ENCODE measurements at places on chromosomes 11 and 22.

- no peak for DNase-seq
These were observed 23.6 kb upstream of the CACNG2 start for GRCh38 chr22:36727110-36727509.

DNA sequence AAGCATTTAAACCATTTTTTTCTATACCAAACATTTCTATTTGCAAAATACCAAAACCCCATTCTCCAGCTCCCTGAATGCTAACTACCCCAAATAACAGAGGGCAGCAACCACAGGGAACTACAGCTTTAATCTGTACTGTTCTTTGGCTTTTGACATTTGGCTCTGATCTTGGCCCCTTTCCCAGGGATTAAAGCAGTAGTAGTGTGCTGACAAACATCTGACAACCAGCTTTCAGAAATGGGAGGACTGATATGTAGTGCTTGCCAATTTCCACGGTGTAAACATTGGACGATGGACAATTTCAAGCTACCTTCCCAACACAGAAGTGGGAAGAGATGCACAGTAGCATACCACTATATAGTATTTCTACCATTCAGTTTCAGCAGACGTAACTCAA lies 88.4 kb upstream of the TEAD1 start:
- DNase-seq, result no peak

DNA sequence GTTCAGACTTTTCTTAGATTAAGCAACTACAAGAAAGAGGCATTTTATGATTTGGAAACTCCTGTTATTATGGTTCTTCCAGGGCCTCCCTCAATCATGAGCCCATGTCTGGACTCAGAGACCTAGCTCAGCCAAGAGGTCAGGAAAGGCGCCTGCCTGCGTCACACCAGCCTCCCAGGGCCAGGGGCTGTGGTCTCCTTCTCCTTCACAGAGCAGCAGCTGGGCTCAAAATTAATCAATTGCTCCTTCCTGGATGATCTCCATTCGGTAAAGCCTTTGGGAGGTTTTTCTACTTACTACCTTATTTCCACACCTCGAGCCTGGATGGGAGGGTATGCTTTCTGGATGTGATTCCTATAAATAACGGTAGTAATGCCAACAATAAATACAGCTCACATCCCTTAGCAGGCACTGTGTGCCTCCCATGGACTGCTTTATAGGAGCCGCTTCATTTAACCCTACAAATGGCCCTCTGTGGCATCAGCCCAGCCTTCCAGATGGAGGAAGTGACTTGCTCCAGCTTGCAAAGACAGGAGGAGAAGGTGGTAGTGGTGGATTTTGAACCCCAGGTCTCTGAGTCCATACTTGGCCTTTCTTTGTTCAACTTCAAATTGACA lies 1445.6 kb downstream of the TBC1D22A start:
- DNase-seq, result no peak

DNA sequence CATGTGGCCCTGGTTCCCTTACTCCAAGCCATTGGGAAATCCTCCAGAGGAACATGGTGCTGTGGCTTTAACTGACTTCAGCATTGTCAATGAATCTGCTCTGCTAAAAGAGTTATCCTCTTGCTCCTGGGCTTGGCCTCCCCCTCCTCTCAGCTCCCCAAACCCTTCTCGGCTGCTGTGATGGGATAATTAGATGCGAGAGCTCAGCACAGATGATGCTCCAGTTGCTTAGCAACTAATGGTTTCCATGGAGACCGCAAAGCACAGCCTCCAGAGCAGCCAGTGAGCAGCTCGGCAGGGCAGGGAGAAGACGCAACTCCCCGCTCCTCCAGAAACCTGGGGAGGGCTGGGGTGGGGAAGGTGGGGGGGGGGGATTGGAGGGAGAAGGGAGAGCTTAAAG lies 2.8 kb upstream of the UPK2 start:
- no peak for DNase-seq

DNA sequence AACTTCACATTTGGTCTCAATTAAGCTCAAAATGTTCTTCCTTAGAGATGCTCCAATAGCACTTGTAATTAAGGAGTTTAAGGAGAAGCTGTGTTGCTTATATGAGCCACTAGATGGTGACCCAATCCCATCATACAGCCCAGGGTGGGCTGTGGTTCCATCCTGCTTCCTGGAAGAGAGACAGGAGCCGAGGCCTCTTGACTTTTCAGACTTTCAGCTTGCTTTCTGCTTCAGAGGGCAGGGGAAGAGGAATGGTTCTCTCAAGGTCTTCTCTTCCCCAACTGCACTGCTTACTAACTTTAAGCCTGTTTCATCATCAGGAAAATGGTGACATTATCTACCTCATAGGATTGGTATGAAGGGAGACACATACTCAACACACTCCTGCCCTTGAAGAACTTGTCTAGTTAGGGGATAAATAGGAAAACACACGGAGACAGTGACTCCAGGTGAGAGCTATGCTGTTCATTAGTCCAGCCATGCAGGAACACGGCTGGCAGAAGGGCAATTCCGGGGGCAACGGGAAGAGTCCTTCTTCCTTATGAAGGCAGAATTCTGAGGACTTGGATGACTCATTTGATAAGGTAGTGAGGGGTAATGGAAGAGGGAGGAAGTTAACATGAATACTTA lies 20.1 kb downstream of the TMEM218 start:
- peak; percentile 57 for DNase-seq

GRCh38 chr22:44291265-44291664 lies 21.5 kb downstream of the SHISAL1 start:
- DNase-seq, result no peak

DNA sequence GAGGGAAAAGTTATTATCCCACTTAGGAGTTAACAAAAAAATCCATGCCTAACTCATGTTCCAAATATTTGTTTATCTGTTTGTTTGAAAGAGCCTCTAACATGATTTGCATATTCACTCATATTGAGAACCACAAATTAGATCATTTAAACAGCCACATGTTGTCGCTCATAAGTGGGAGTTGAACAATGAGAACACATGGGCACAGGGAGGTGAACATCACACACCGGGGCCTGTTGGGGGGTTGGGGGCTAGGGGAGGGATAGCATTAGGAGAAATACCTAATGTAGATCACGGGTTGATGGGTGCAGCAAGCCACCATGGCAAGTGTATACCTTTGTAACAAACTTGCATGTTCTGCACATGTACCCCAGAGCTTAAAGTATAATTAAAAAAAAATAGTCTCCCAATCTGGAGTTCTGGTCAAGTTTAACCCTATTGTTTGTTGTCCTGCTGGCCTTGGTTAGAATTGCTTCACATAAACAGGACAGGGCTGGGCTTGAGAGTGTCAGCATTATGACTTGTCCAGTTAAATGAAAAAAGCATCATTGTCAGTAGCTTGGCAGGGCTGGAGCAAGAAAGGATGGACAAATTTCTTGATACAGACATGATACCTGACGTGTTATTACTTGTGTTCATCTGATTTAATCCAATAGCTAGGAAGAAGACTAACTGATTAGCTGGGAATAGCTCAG lies 57.8 kb upstream of the PSMA1 start:
- DNase-seq, result no peak

- no peak for DNase-seq
These were observed 8.4 kb downstream of the SHISAL1 start for GRCh38 chr22:44304354-44304753.

DNA sequence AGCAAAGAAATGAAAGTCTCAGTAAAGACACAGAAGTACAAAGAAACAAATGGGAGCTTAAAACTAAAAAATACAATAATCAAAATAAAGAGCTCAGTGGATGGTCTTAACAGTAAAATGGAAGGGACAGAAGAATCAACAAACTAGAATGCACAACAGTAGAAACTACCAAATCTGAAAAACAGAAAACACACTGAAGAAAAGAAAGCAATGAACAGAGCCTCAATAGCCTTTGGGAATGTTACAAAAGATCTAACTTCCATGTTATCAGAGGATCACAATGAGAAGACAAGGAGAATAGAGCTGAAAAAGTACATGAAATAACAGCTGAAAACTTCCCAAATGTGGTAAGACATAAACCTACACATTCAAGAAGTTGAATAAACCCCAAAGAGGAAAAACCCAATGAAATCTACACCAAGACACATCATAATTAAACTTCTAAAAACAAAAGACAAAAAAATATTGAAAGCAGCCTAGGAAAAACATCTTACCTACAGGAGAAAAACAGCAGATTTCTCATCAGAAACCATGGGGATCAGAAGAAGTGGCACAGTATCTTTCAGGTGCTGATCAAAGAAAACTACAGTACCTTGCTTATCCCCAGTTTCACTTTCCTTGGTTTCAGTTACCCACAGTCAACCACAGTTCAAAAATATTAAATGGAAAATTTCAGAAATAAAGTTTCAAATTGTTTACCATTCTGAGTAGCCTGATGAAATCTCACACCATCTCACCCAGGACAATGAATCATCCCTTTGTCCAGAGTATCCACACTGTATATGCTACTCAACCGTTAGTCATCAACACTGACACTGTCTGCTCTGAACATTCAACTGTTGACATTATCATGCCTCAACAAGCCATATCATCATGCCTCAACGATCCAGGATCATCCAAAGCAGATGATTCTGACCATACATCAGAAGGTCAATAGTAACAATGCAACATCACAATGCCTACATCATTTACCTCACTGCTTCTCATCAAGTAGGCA lies 22.2 kb downstream of the RRAS2 start:
- peak; percentile 58 for DNase-seq

DNA sequence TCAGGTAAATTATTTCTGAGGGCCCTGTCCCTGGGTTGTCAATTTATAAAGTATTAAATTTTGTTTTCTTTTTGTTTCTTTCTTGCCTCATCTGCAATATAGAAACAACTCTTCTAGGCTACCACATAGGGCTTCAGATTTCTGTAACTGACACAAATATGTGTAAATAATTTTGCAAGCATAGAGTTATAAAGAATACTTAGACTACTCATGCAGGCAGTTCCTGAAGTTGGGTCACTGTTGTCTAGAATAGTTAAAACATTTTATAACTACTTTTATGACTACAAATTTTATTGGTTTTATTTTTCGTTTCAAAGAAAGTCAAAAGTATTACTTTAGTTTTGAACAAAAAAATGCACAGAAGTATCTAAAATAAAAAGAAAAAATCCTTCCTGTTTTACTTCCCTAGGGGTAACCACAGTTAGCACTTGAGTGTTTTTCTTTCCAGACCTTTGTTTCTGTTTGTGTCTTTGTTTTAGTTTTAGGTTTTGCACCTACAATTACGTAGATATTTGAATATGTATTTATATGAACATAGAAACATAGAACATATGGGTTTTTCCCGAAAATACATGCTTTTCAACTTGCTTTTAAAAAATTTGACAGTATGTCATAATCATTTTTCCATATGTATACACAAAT lies 12.4 kb upstream of the TMEM123 start:
- no peak for DNase-seq

GRCh38 chr11:8298801-8299786 lies 35.4 kb upstream of the LMO1 start:
- DNase-seq, result no peak

DNA sequence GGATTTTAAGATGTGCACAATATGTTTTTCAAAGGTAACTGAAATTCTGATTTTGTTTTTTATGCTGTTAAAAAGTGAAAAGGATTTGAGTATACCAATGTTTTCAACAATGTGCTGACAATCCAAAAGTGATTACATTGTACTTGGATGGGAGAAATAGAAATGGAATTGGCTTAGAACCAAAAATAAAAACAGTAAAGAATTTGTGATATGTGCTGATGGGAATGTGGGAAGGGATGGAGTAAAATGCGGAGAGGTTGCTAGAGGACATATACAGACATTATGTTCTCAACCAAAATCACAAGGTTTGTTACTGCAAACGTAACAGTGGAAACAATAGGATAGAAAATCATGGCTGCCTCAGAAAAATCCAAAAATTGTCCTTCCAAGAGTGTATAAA lies 279.3 kb upstream of the TENM4 start:
- DNase-seq, result no peak

DNA sequence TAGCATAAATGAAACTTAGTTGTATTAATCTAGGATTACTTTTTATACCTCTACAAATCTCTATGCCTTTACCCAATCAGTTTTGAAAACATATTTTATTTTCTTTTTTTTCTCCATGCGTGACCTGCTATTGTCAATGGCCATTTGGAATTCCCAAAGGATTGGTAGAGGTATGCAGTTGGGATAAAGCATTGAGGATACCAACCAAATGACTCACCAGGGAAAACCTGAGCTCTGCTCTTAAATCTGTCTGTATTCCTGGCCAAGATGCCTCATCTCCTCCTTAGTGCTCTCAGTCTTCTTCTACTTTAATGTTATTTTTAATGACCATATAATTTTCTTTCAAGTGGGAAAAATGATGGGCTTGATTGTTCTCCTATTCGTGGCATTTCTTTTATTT lies 61.9 kb downstream of the EHF start:
- peak; percentile 4 for DNase-seq

DNA sequence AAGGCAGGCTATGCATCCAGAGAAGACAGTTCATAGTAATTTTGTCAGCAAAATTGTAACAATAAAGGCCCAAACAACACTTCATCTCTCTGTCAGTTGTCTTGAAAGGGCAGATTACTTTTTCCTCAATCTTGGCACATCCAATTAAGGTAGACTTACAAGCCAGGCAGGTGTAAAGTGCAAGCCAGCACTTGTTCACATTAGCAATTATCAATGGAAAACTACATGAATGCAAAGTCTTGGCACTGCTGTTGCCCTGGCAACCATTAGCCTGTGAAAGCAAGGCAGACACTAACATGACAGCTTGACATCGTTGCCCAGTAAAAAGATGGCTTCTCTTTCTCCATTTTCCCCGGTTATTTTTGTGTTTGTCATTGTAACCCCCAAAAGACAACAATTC lies 677.2 kb upstream of the TENM4 start:
- DNase-seq, result no peak

DNA sequence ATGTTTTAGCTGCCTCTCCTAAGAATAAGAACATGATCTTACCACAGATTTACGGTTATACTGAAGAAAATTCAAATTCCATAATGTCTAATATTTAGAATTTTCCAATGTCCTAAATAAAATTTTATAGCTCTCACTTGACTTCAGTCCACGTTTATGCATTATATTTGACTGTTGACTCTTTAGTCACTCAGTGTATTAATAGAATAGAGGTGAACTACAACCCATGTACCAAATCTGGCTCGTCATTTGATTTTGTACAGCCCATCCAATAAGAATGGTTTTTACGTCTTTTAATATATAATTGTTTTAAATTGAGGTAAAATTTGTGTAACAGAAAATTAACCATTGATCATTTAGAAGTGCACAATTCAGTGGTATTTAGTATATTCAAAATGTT lies 34.9 kb downstream of the KDM2A start:
- DNase-seq, result no peak

GRCh38 chr11:8209208-8209807 lies 40.5 kb upstream of the RIC3 start:
- DNase-seq, result no peak

DNA sequence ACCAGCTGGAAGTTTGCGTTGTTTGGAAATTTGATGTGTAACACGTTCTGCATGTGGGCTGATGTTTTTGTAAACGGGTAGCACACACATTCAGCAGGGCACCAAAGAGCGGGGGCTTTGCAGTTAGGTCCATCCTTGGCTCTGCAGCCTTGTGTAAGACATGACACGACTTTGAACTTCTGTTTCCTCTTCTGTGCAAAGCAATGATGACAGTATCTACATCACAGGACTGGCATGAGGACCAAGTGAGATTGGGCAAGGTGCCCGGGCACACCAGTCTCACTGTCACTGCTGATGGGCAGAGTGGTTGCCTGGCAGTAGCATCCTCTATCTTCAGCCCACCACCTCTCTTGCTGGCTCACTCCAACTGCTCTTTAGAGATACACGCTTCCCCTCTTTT lies 3.3 kb downstream of the TCN2 start:
- DNase-seq, result no peak

- no peak for DNase-seq
These were observed 10.4 kb downstream of the ZNRF3 start for GRCh38 chr22:28893810-28894209.

- no peak for DNase-seq
These were observed 23.7 kb upstream of the MYO18B start for GRCh38 chr22:25718135-25718840.

GRCh38 chr22:37059876-37060449 lies 8.4 kb downstream of the KCTD17 start:
- no peak for DNase-seq

All from HTR-8/SVneo (cell line).